Activated CD4-positive, alpha-beta T cell treated with anti-CD3 and anti-CD28 coated beads, Interleukin-2, amount 10 ng/mL, durations not matched to agents 24 days and 14 days (primary cell): ENCODE measurements at places on chromosomes 16 and 17.
A peak's percentile ranks its signal among the peaks of the same experiment; 100 is the strongest.

DNA sequence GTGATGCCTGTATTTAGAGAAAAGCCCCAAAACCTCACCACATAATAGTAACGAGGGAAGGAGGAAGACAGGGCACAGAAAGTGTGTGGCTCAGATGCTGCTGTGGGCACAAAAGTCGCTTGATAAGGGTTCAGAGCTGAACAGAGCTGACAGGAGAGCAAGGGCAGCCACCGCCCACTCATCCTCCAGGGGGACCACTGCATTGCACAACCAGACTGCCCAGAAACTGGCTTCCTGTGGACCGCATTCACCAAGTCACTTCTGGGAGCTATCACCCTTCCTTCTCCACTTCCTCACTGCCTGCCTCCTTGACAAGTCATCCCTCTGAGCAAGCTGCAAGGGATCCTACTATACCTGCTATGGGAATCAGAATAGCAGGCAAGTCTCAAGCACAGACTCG, 512.4 kb upstream of the CDH11 start:
- DNase-seq, result no peak

GRCh38 chr17:82859431-82860403, 19.9 kb upstream of the ZNF750 start:
- peak; percentile 88 for DNase-seq

DNA sequence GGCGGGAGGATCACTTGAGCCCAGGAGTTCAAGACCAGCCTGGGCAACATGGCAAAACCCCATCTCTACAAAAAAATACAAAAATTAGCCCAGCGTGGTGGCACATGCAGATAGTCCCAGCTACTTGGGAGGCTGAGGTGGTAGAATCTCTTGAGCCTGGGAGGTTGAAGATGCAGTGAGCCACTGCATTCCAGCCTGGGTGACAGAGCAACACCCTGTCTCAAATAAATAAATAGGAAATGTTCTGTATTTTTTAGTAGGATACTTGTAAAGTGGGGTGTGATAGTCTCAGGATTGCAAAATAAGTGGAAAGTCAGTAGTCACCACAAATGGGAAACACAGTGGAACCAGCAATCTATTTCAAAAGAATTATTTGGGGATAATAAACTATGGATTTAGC, 4.0 kb downstream of the RSPRY1 start:
- DNase-seq, result no peak

- DNase-seq, result no peak
Measured at GRCh38 chr17:78747488-78747887, 34.6 kb downstream of the CYTH1 start.

GRCh38 chr17:75909812-75910274, 5.2 kb upstream of the MRPL38 start:
- DNase-seq, result no peak

GRCh38 chr17:21375757-21376080, 438 bp upstream of the KCNJ12 start:
- no peak for DNase-seq
